Activated CD4-positive, alpha-beta T cell treated with anti-CD3 and anti-CD28 coated beads, Interleukin-2, amount 50 U/mL, for 48 hours (primary cell): ENCODE measurements at places on chromosomes 13 and 19.

DNA sequence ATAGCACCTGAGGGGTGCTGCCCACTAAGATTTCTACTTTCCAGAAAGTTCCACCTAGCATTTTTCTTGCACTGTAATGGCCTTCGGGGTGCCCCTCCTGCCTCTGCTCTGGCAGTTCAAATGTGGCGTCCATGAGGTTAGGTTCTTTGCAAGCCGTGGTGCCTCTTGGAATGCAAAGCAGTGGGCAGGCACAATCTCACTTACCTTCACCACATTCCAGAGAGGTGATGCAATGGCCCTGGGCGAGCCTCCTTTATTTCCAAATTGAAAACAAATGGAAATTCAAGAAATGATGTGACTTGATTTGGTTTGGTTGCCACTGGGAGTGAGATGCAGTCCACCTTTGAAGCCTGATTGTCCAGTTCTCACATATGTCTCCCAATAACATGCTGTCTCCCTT, 46.9 kb downstream of the FGF9 start:
- no peak for DNase-seq

DNA sequence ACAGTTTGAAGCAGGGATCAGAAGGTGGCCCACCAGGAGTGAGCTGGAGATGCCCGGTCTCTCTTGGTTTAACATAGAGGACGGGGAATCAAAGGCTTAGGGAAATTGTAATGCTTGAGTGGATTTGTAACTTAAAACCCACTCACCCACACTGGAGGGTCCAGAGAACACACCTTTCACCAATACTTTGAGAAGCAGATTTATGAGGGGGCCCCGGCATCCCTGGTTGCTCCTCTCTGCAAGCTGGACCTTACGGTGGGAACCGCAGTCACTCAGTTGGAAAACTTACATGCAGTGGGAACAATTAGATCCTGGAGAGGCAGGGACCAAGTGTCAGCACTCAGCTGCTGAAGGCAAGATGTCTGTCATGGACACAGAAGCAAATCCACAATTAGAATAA, 20.5 kb downstream of the PPP5C start:
- DNase-seq, result no peak

- no peak for DNase-seq
Observed at GRCh38 chr13:34294483-34295129, 476.7 kb downstream of the RFC3 start.

GRCh38 chr13:28283600-28283999, 145.3 kb downstream of the PAN3 start:
- DNase-seq, result no peak

GRCh38 chr19:31352782-31353651, 3.8 kb upstream of the TSHZ3 start:
- no peak for DNase-seq

DNA sequence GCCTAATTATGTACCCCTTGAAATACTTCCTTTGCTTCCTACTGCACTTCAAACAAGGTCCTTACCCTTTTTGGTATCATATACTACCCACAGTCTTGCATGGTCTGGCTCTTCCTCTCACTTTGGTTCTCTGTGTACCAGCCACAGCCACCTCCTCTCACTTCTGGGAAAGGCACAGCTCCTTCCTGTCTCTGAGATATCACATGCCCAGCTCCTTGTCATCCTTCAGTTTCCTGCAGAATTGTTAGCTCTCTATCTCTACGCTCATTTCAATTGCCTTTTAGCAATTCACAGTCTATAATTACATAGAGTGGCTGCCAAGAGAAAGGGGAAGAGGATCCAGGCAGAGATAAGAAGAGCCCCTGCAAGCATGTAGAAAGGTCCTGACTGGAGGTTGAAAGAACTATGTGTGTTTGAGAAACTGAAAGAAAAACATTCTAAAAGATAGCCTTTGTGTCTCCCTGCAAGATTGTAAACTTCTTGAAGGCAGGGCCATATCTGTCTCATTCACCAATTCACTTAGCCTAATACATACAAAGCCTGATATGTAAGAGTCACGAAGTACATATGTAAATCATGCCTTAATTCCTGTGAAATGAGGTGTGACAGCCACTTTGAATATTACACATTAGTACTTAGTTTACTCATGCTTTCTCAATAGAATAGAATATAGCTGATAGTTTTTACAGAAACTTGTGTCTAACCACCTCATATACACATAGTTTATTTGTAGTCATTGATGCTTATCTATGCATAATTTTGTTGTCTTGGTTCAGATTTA, 933.1 kb downstream of the DIAPH3 start:
- DNase-seq, result no peak

GRCh38 chr13:52652980-52653303, 306 bp downstream of the SUGT1 start:
- DNase-seq, result no peak
